Stimulated activated naive CD4-positive, alpha-beta T cell (primary cell): ENCODE measurements at places on chromosomes 2 and 18.

GRCh38 chr18:58578835-58579560 lies 49.9 kb downstream of the ALPK2 start:
- DNase-seq, result no peak

DNA sequence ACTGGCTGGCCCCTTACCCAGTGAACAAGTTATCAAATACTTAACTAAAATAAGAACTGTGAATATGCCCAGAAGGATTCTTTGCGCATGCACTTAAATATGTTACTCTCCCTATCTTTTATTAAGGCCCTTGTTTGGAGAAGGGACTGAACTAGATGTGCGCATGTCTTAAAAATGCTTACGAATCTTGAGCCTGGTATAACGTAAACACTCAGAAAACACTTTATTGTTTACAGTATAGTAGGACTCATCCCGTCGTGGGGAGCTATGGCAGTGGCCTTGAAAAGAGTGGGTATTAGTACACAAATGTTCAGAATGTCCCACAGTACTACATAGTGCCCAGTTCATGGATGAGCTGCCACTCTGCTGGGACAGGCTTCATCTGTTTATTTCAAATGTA lies 75.9 kb upstream of the MAP4K3 start:
- DNase-seq, result no peak

DNA sequence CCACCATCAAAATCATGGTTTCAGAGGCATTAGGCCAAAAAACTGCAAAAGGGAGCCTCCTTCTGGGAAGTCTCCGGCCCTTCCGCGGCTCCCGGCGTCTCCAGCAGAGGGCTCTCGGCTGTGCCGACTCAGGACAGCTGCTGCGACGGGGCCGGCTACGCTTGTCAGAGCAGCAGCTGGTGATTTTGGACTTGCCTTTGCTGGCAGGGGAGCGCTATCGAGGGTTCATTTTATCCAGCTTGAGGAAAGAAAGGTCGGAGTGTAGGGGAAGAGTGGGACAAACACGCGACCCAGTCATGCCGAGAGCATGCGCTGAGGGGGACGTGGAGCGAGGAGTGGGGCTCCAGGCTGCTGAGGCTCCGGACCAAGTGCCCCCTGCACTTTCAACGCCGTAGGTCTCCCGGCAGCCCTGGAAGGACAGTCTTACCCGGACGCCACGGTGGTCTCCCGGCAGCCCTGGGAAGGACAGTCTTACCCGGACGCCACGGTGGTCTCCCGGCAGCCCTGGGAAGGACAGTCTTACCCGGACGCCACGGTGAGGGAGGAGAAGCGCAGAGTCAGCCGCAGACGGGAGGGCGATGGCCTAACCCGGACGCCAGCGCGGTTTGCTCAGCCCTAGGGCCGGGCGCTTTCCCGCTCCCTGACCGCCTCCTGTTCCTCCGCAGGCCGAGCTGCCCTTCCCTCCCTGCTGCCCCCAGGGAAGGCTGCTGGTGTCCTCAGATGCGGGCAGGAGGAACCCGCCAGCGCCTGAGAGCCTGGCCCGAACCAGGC lies 21.7 kb downstream of the DDX18 start:
- DNase-seq, result peak; percentile 32

DNA sequence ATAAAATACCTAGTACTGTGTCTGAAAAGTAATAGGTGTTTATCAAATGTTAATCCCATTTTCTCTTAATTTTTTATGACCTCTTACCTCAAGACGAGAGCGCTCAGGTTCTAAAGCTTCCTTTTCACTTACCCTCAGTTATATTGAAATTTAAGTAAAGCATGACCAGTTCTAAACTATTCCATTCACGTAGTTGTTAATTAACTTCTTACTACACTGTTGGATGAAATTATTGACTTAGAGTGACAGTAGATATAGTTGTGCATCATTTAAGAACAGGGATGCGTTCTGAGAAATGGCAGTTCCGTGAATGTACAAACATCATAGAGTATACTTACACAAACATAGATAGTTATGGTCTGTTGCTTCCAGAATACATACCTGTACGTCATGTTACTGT lies 20.1 kb upstream of the HTR2B start:
- no peak for DNase-seq

- no peak for DNase-seq
Observed at GRCh38 chr18:79102886-79103285, 33.7 kb downstream of the ATP9B start.

DNA sequence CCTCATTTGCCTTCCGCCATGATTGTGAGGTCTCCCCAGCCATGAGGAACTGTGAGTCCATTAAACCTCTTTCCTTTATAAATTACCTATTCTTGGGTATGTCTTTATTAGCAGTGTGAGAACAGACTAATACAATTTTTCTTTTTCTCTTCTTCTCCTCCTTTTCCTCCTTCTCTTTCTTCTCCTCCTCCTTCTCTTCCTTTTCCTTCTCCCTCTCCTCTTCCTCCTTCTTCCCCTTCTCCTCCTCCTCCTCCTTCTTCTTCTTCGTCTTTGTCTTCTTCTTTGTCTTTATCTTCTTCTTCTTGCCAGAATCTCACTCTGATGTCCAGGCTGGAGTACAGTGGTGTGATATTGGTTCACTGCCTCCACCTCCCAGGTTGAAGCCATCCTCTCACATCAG lies 20.2 kb downstream of the SKA1 start:
- DNase-seq, result no peak

DNA sequence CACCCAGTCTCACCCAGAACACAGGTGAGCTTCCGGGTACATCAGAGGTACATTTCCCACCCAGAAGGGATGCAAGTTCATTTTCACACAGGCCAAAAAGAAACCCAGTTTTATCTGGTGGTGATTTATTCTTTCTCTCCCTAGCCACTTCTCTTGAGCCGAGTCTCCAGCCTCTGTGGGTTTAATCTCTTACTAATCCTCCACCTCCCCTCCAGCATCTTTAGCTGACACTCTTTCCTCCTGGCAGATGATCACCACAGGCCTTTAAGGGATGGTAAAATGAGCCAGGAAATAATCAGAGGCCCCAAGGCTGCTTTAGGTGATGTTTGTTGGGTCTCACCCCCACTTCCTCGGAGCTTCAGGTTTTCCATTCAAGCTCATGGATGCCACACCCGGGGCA lies 145.7 kb upstream of the DLX2 start:
- DNase-seq, result no peak

DNA sequence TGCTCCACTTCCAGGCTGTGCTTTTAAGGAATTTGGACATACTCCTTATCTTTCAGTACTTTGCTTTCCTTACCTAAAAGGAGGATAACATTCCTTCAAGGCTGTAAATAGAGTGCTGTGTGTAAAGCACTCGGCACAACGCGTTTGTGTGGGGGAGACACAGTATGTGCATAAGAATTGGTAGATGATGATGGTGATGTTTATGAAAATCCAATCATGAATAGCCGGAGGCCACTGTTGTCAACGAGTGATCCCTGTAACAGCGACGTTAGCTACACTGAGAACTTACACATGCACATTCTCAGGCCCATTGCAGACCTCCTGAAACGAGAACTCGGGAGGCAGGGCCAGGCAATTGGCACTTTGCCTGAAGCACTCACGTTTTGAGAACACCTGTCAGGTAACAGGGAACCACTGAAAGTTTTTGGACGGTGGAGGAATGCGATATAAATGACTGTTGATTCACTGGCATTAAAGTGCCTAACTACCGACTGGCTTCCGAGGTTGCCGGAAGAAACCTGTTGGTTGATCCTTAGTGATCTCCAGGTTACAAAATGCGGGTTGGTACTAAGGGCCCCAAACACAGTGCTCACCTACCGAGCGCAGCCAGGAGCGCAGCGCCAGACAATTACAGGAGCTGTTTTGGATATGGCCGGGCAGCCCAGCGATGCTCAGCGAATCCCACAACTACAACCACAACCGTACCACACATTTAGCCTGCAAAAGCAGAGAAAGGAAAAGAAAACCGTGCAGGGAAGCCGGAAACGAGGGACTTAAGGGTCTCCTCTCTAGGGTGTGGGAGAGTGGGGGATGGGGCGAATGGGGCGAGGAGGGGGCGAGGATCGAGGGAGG lies 1.0 kb upstream of the MAP4K4 start:
- DNase-seq, result peak; percentile 24

DNA sequence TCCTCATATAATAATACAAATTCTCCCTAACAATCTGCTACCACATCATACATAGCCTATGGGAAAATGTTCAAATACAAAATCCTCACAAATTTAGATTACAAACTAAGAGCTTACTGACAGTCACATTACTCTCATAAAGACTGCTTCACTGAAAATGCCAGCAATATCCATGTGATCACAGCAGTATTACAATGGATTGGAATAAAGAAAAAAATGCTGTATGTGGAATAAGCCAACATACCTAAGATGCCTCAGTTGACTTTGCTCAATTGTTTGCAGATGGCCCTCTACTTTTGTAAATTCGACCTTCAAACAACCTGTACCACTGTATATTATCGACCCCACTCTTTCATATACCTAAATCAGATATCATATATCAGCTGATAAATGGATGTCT lies 88.7 kb downstream of the DYM start:
- DNase-seq, result no peak

- DNase-seq, result no peak
Observed at GRCh38 chr2:152420936-152421335, 86.0 kb downstream of the FMNL2 start.

DNA sequence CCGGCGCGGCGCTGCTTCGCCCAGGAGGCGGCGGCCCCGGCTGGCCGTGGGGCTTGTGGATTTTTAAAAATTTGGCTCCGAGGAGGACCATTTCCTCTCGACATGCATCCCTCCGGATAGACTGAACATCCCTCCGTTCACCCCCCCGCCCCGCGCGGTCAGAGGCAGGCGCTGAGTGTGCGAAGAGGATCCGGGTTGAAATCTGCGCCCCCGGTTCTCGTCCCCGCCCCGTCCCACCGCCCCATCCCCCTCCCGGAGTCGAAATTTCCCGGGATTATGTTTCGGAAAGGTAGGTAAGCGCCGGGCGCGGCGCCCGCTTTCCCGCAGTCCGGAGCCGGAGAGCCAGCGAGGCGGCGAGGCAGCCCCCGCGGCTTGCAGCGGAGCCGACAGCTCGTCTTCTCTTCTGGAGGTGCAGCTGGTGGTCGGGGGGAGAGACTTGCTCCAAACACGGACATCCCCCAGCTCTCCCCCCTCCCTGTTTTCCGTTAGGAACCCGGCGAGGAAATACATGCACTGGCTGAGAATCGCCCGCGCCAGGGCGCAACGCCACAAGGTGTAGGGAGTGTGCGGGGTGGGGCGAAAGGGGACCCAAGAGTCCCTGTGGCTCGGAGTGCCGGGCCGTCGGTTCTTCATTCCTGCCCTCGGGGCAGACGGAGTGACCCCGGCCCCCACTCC lies at the start of gene PRKCE:
Gene PRKCE, plus strand, starts transcription at position 261 of the 675 bp plus-strand sequence.
- no peak for DNase-seq

DNA sequence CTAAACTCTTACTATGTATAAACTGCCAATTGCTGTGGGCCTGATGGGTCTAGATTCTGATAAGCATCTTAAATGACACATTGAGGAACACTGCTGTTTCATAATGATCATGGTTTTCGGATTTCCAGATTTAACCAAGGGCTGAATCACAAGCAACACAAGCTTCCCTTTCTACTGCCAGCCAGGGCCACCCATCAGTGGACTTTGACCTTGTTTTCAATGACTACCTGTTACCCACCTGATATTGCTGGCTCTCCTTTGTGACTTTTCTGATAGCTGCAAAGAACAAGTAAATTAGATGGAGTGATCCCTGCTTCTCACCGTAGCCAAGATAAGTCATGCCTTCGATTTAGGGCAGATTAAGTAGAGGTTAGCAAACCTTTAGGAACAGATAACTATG lies 259.0 kb downstream of the PAX3 start:
- no peak for DNase-seq

DNA sequence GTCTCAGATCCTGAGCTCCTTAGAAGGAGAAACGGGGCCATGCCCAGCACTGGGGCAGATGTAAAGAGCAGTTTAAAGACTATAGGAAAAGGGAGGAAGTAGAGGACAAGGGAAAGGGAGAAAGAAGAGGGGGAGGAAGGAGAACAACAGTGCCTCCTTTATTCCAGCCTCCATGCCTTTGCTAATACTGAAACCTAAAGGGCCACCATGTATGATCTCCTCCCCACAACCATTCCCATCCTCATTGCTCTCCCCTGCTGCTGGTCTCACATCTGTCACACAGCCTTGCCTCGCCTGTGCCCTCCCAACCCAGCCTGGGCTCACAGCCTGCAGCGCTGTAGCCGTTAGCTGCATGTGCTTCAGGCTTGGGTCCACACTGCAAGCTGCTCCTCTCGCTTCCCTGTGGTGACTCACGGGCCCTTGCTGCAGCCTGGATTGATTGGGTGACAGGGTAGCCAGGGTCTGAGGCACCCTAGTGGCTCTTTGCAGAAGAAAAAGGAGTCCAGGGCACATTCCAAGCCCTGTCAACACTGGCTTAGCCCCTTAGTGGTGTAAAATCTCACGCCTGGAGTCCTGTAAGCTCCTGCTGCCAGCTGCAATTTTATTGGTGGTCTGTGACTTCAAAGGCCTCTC lies 281.9 kb downstream of the SRBD1 start:
- DNase-seq, result no peak

DNA sequence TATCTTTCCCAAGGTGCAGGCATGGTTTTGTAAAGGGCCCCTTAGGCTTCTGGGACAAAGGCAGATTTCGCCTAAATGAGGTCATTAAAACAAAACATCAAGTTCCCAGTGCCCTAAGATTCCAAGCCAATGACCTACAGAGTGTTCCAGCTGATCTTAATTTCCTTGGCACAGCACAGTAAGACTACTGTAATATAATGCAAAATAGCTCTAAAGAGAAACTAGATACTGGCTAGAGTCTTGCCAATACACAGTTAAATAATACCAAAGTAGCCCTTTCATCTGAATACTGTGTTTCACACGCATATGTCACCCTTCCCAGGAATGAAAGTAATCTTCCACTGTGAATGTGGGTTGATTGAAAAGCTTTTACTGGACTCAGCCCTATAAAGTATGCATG lies 14.7 kb downstream of the GRB14 start:
- no peak for DNase-seq

GRCh38 chr2:219508971-219509779 lies 5.1 kb upstream of the ASIC4 start:
- DNase-seq, result no peak

DNA sequence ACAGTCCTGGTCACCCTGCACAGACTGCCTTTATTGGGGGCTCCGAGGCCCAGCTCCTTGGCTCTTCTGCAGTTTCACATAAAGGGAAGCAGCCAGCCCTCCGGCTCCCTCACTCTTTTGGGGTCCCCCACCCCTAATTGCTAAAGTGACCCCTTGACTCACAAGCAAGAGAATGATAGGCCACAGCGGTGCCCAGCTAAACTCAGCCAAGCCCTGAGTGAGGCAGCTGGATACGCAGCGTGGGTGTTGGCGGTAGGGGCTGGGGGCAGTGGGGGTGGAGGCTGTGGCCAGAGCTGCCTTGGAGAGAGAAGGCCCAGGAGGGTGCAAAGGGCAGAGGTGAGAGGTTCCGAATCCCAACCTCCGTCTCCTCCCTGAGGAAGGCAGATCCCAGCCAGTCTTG lies 25.5 kb upstream of the ALPP start:
- no peak for DNase-seq
